Stimulated activated CD8-positive, alpha-beta memory T cell treated with anti-CD3 and anti-CD28 coated beads, Interleukin-2, amount 100 ng/mL, for 1 hour (primary cell): ENCODE measurements at places on chromosomes 5 and 9.

DNA sequence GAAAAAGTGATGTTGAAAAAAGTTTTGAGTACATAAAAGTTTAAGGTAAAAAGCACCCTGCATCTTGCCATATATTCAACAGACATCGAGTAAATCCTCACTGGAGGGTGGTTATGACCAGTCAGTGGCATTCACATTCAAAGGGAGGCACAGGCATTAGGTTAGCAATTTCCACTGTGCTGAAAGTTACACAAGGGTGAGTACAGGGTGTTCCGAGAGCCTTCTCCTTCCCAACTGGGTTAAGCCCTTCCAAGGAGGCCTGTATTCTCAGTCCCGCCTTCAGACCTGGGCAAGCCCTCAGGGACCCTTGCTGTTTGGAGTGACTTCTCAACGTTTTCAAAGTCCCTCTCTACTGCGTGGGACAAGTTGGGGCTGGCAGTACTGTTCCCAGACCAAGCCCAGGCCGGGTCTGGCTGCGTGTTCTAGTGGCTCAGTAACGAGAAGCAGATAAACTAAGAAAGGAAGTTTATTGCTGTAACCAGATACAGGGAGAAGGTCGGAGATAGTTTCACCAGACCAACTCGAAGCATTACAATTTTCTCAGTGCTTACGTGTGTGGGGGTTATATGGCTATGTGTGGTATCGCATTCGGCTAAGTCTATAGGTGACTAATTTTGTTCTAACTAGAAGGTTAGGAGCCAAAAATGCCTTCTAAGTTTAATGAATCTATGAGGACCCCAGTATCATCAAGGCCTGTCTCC, 13.0 kb upstream of the SETX start:
- DNase-seq = no peak

GRCh38 chr5:158492136-158492535, 607.6 kb downstream of the EBF1 start:
- DNase-seq = no peak

DNA sequence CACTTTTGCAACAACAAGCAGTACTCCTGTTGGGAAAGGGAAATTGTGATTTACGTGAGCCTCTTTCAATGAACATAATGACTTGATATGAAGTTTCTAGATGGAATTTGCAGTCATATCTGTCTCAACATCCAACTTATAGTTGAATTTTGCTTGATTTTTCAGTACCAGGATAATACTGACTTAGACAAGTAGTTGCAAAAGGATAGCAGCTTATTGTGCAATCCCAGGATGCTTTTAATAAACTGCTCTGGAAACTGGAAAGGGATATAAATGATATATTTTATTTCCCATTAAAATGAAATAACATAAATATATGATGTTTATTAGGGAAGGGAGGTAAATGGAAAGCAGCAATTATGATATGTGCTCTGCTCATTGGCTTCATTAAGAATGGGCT, 174.4 kb upstream of the RGMB start:
- no peak for DNase-seq

DNA sequence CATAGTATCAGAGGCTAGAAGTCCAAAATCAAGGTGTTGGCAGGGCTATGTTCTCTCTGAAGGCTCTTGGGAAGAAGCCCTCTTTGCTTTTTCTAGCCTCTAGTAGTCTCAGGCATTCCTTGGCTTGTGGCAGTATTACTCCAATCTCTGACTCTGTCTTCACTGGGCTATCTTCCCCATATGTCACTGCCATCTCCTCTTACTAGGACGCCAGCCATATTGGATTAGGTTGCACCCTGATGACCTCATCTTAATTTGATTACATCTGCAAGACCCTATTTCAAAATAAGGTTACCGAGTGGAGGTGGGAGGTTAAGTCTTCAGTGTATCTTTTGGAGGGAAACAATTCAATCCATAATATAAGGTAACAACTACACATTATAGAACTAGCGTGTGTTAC, 21.3 kb upstream of the EBF1 start:
- DNase-seq = no peak

- DNase-seq = no peak
These were observed 40.7 kb downstream of the ASTN2 start for GRCh38 chr9:117374076-117374725.

- no peak for DNase-seq
These were observed 55.0 kb upstream of the KCNMB1 start for GRCh38 chr5:170444181-170444580.

DNA sequence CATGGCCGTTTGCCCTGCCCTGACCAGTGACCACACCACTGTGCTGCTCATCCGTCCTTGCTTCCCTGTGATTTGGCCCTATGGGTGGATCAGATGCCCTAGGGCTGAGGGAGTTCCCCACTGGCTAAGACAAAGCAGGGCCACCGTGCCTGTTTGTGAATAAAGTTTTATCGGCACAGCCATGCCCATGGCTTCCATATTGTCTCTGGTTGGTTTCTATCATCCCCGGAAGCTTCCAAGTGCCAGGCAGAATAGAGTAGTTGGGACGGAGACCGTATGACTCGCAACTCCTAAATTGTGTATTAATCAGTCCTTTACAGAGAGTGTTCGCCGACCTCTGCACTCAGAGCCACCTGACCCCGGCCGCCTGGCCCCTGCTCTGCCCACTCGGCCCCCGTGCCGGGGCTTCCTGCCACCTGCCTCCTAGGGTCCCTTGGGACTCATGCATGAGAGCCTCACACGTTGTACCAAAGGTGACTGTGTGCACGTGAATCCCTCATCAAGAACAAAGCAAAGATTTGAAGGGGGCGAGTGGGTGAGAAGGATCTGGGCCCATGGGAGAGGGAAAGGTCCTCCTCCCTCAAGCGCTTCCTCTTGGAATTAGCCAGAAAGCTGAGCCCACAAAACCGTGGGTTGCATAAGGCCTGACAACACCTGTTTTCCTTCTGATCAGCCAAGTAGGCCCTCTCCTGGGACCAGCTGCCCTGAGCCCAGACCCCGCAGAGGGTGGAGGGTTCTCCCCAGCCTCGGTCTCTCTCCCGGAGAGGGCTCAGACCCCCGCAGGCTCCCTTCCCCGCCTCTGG, 11.7 kb upstream of the FCN2 start:
- no peak for DNase-seq

DNA sequence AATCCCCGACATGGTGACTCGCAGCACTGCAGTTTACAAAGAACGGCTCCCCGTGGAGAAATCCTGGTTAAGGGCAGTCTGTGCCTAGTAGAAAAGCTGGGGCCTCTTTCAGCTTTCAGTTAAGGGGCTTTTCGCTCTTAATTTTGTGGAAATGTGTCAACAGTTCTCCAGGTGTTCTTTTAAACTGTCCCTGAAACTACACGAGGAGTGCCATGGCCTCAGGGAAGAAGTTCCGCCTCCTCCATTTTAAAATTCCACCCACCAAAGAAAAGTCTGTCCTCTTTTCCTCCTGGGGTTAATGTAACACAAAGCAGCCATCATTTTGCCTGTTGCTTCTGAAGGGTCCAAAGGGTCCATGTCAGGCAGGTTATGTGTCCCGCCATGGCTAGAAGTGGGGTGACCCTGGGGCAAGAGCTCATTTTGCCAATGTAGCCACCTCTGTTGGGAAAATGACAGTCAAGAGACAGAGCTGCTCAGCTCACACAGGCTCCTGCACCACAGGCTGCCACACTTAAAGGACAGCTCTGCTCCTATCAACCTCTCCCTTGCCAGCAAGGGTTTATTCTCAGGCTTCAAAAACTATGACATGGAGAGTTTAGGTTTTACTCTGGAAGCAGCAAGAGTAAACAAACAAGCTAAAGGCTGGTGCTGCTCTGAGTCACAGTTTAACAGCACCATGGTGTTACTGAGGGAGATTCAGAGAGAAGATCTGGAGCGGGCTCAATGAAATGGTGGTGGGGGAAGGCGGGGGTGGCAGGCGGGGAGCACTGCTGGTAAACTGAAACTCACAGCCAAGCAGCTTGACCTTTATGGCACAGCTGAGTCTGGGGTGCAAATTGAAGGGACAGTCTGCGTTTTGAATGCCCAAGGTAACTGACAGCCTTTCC, 3.2 kb downstream of the WHRN start:
- DNase-seq = no peak

DNA sequence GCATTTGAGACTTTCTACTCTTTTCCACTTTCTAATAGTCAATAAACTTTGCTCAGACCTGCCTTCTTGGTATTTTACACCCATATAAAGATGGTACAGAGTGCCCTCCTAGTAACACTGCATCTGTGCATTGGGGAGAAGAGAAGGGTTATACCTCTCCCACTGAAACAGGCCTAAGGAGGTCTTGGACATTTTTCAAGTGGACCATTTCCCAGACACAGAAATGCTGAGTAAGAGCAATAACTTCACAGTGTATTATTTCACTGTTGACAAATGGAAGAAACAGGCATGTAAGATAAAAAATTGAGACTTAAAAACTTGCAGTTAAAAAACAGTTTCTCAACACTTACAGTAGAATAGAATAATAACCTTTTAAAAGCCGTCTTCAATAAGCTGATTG, 1224.0 kb upstream of the CDH18 start:
- DNase-seq = no peak

DNA sequence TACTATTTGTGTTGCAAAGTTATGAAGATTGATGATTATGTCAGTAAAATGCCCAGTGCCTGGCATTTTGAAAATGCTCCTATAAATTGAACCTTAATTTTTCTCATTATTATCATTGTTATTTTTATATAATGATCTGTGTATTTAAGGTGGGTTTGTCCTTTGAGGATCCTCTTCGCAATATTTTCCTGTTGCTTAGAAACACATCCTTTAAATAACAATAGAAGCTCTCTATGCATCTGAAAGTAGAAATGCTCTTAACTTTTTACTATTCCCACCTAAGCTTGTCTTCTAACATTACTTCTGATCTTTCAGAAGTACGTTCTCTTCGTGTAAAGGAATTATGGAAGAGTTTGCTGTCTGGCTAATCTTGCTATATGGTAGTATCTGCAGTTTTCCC, 214.7 kb upstream of the TLX3 start:
- no peak for DNase-seq

DNA sequence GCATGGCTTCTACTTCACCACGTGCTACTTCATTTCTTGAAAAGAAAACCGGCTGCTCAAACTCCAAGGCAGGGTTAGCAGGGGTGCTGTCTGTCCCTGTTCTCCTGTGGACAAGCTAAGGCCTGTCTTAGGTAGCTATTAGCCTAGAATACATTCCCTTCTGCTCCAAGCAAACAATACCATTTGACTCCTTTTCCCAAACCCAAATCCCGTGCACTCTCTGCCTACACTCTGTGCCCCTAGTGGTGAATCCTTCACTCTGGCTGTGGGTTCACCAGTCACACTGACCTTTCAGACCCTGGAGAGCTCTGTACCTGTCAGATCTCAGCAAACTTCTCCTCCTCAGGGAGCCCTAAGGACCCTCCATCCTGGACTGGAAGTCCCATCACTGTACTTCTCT, 211.6 kb downstream of the SLIT3 start:
- DNase-seq = no peak

- no peak for DNase-seq
These were observed 116.6 kb upstream of the STARD4 start for GRCh38 chr5:111628901-111629300.

- no peak for DNase-seq
These were observed 176.3 kb downstream of the MACROH2A1 start for GRCh38 chr5:135222771-135223170.

DNA sequence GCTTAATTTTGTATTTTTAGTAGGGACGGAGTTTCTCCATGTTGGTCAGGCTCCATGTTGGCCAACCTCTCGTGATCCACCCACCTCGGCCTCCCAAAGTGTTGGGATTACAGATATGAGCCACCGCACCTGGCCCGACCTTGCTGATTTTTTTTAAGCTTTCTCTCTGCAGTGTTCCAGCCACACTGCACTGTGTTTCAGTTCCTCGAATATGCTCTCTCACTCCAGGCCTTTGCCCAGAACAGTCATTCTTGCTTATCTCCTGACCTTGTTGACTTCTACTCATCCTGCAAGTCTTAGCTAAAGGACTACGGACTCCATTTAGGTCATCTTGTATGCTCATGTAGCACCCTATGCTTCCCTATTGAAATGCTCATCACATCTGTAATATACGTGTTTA, 3.3 kb downstream of the SNAPC3 start:
- DNase-seq = no peak

GRCh38 chr5:151798674-151799073, 26.9 kb downstream of the G3BP1 start:
- no peak for DNase-seq

- no peak for DNase-seq
These were observed 95.3 kb downstream of the GALNT10 start for GRCh38 chr5:154285661-154286408.

DNA sequence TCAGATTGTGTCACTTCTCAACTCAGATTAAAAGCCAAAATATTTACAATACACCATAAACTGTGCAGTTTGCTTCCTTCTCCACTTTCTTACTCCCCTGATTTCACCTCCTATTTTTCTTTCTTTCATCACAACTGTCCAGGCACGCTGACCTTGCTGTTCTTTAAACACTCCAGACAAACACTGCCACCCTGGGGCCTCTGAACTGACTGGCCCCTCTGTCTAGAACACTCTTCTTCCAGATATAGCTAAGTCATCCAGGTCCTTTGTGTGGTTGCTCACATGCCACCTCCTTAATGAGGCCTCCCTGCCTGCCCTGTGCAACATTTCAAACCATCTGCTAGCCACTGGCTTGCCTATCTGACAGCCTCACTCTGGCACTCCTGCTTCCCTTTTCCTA, 46.6 kb downstream of the ATG10 start:
- DNase-seq = no peak

GRCh38 chr9:91023741-91024140, 222.1 kb downstream of the SYK start:
- DNase-seq = no peak

DNA sequence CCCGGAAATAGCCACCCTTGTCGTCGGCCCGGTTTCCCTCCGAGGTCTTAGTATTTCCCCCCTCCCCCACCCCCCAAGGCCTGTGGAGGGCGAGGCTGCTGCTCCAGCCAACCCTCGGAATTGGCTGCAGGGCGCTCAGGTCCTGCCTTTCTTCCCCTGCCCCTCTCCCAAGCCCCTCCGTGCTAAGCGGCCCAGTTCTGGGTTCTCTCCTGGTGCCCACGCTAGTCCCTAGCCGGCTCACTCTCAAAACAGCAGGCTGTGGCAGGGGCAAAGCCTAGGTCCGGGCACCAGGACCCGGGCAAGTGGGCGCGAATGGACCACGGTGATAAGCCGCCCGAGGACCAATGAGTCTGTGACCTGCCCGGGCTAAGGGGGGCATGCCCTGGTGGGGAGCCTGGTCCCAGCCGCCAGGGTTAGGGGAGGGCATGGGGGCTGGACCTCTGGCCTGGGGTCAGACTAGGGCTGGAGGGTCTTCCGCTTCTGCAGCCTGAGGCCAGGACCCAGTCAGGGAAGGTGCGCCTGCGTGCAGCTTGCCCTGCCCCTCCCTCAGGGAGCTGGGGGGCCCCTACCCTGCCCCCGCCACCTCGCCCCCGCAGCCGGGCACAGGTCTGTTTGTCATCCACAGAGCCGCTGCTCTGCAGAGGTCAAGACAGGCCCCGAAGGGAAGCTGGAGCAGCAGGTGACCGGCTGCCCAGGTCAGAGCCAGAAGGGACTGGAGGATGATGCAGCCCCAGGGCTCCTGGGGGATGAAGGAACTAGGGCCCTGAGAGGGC, 5.0 kb upstream of the IRX4 start:
- no peak for DNase-seq
